ENCODE measurements at places on chromosomes 4 and X.
A peak's percentile ranks its signal among the peaks of the same experiment; 100 is the strongest.

GRCh38 chr4:8523175-8523574 lies 57.0 kb upstream of the GPR78 start:
- DNase-seq: no peak

- no peak for DNase-seq
Observed at GRCh38 chrX:103488332-103488731, 31.0 kb downstream of the RAB40A start.

GRCh38 chr4:4577359-4577875 lies 35.6 kb upstream of the STX18 start:
- no peak for DNase-seq

GRCh38 chr4:135510582-135510981 lies 1309.0 kb upstream of the PABPC4L start:
- no peak for DNase-seq

- DNase-seq: no peak
Observed at GRCh38 chr4:156778093-156778492, 193.5 kb downstream of the PDGFC start.

- DNase-seq: no peak
Observed at GRCh38 chrX:43753637-43754036, 97.5 kb downstream of the MAOA start.

DNA sequence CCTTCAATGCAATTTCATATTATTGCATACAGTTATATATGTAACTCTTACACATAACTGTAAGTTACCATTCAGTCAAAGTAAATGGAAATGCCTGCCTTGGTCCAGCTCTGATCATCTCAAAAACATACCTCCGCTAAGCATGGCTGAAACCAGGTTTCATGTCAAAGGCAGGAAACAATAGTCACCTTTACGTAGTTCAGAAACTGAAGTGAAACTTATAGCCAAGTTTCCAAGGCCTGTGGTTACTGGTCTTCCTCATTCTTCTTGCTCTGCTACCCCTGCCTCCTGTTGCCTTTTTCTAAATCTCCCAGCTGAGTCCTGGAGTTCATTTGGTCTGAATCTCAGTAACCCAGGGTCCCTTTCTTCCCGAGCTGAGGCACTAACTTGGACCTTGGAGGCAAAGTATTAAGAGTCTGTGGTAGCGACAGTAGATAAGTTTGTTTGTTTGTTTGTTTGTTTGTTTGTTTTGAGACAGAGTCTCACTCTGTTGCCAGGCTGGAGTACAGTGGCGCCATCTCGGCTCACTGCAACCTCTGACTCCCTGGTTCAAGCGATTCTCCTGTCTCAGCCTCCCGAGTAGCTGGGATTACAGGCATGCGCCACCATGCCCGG lies 30.8 kb downstream of the DAPP1 start:
- DNase-seq: no peak

GRCh38 chr4:22463179-22463578 lies 52.7 kb downstream of the ADGRA3 start:
- no peak for DNase-seq

DNA sequence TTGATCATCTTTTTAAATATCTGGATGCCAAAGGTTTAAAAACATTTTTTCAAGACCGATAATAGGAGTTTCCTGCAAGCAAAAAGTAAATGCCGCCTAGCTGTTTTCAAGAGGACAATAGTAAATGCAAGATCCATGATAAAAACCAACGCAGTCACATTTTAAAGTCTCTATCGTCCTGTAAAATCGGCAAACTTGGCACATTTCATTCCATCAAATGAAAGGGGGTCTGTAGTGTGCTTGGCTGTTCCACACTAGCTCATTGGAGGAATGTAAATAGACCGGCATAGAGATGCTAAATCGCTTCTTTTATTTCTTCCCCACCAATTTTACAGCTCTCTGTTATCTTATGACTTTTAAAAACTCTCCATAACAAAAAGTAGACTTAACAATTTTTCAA lies 202.2 kb downstream of the NLGN4X start:
- DNase-seq: no peak

DNA sequence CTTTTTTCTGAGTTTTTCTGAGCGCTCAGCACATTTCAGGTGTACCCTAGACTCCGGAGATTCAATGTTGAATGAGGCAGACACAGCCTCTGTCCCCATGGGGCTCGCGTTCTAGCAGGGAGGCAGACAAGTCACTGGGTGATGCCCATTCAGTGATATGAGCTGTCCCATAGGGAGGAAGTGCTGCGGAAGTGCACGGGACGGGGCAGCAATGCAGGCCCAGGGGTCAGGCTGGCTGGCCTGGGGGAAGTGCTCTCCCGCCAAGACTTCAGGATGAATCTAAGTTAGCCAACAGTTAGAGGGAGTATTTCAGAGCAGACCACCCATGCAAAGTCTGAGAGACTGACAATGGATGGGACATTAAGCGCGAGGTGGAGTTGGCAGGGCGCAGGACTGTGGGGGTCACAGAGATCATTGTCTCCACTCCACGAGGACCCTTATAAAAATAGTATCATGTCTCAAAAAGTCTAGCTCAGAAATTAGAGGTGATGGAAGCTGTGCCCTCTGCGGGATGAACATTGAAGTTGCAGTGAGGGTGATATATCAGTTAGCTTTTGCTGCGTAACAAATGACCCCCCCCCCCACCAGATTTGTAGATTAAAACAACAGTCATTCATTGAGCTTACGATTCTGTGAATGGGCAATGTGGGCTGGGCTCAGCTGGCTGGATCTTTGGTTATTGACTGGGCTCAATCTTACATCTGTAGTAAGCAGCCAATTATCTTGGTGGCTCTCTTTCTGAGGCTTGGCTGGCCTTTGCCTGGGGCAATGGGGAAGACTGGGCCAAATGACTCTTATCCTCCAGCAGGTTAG lies 16.4 kb downstream of the PSAPL1 start:
- peak; percentile 39 for DNase-seq

GRCh38 chr4:1191621-1192020 lies 19.2 kb upstream of the SPON2 start:
- no peak for DNase-seq

- no peak for DNase-seq
Observed at GRCh38 chr4:122898370-122899150, 23.8 kb downstream of the NUDT6 start.

GRCh38 chr4:138935-139334 lies 14.6 kb downstream of the ZNF718 start:
- no peak for DNase-seq

- no peak for DNase-seq
Observed at GRCh38 chrX:805103-805670, 174.6 kb downstream of the SHOX start.

GRCh38 chr4:52512291-52512690 lies 146.8 kb downstream of the USP46 start:
- no peak for DNase-seq

- no peak for DNase-seq
Observed at GRCh38 chr4:76611616-76612207, 176.7 kb downstream of the SHROOM3 start.

DNA sequence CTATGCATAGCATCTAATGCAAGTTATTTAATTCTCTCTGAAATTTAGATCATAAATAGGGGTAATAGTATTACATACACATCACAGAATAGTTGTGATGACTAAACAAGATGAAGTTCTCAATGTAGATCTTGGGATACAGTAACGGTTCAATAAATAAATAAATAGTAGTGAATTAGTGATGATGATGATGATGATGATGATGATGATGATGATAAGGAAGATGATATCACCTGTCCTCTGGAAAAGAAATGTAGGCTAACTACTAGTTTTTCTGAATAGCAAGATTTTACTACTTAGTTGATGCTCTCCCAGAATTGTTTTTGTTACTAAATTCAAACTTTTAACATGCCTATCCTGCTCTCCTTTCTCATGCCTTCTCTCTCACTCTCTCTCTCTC lies 30.3 kb downstream of the SH3BGRL start:
- DNase-seq: no peak

GRCh38 chr4:170716868-170717267 lies 627.1 kb upstream of the AADAT start:
- DNase-seq: no peak

GRCh38 chr4:7324651-7325121 lies 110.0 kb downstream of the PSAPL1 start:
- no peak for DNase-seq

DNA sequence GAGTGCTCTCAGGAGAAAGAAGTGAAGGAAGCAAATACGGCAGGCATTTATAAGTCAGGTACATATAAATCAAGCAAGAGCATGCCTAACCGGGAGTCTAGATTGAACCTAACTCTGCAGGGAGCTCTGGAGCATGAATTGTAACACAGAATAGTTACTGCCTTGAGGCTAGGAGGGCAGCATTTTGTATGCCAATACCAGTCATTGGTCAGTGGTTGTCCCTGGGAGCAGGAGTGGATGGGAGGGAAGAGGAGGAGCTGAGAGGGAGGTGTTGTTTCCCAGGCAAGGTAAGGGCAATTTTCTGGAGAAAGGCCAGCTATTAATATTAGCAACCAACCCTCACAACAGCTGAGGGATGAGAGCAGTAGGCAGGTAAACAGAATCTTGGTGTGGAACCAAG lies 224.7 kb upstream of the DCAF8L1 start:
- DNase-seq: no peak

- DNase-seq: no peak
Observed at GRCh38 chrX:103678199-103678993, 8.1 kb downstream of the MORF4L2 start.

DNA sequence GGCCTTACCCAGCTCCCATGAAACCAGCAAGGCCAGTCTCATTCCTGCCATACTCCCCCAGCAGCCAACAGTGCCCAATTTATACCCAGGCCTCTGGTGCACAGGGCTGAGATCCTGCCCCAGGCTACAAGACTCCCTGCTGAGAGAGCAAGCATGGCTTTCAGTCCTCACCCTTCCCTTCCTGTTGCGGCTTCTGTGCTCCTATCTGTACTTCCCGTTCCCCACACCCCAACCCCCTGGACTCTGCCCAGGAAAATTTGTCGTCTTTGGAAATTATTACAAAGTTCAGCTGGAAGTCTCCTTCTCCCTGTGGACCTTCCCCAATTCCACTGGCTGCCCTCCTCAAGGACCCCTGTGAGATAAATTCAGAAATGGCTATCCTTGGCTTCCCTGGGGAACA lies 84.1 kb upstream of the GK2 start:
- no peak for DNase-seq

DNA sequence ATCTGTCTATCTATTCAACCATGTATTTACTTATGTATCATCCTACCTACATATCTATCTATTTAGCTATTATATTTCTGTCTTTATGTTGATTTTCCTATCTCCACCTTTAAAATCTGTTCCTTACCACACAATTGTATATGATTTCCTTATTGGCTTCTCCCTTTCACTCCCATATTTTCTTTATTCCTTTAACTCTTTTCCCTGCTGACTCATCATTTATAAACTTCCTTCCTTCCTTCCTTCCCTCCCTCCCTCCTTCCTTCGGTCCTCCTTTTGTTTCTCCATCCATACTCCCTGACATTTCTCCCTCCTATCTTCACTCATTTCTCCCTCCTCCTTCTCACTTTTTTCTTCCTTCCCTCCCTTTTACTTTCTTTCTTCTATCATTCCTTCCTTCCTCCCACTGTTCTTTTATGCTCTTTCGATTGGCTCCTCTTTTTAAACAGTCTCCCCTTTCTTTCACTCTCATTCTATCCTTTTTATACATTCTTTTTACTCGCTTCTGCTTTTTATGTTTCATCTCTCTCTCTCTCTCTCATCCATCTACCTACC lies 100.3 kb downstream of the RBMX2 start:
- DNase-seq: no peak

GRCh38 chr4:152723236-152723635 lies 43.4 kb upstream of the TMEM154 start:
- no peak for DNase-seq

All from activated CD8-positive, alpha-beta memory T cell treated with anti-CD3 and anti-CD28 coated beads, Interleukin-2, amount 50 U/mL, for 48 hours (primary cell).